ENCODE measurements at places on chromosomes 11 and 22.
A peak's percentile ranks its signal among the peaks of the same experiment; 100 is the strongest.

DNA sequence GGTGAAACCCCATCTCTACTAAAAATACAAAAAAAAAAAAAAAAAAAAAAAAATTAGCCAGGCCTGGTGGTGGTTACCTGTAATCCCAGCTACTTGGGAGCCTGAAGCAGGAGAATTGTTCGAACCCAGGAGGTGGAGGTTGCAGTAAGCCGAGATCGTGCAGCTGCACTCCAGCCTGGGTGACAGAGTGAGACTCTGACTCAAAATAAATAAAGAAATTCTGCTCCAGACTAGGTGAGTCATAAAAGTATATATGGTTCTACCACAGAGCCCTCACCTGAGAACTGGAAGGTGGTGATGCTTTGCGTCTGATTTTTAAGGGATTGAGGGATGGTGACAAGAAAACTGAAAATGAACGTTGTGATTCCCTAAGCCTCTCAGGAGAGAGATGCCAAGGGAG is 58.4 kb downstream of the NTM start:
- no peak for DNase-seq

- DNase-seq: peak; percentile 16
Observed at GRCh38 chr11:12900496-12900895, 108.6 kb upstream of the RASSF10 start.

GRCh38 chr22:32265882-32266767 is 11.0 kb upstream of the SLC5A4 start:
- peak; percentile 81 for DNase-seq

DNA sequence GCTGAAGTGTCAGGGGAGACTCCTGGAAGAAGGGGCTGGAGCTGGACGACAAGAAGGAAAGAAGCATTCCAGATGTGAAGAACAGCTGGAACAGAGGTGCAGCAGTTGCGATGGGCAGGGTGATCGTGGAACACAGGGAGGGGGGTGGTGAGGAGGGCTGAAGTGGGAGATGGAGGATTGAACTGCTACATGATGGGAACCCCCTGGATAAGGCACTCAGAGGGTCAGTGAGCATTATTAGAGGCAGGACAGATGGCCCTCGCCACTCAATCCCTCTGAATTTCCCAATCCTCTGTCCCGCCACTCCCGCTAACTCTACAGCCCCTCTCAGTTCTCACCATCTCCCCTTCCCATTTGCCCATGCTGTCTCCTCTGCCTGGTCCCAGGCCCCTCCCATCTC is 14.0 kb downstream of the SERPINH1 start:
- no peak for DNase-seq

DNA sequence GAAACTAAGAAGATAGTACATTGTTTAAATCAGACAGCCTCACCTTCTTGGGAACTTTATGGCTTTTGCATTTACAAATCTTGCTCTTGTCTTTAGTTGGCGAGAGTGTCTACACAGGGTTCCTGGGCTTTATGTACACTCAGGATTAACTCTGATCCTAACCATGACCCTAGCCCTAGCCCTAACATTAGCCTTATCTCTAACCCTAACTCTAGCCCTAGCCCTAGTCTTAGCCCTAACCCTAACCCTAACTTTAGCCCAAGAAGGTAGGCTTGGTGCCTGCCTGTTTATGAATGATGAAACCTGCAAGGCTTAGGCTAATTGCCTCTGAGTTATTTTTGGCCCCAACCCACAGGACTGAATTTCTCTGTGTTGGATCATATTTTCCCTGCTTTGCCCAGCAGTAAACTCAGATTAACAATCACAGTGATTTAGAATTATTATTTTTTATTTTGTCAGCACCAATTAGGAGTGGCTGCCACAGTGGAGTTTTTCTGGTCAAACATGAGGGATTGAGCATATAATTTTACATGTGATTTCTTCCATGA is 44.1 kb upstream of the OR9Q1 start:
- DNase-seq: no peak

GRCh38 chr11:26841818-26842473 is 120.1 kb upstream of the SLC5A12 start:
- DNase-seq: no peak

DNA sequence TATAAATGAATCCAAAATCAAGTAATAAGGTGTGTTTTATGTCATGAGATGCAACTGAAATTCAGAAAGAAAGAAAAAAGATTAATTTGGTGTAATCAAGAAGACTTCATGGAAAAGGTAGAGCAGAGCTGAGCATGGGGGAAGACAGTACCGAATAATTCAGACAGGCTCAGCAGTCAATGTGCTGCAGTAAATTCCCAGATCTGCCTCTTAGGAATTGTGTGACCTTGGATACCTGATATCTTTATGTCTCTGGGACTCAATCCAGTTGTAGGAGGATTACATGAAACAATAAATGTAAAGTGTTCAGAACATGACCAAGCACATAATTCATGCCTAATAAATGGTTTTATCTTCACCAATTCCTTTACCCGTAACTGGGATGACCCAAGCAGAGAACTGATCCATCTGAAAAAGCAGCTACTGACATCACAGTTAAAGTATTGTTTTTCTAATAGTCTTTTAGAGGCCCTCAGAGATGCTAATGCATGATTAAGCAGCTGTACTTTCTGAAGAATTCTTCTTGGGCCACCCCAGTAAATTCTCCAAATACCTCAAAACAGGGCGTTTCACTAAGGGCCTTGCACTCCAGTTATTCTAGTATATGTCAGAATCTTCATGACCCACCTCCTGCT is 7.8 kb downstream of the MS4A12 start:
- no peak for DNase-seq

DNA sequence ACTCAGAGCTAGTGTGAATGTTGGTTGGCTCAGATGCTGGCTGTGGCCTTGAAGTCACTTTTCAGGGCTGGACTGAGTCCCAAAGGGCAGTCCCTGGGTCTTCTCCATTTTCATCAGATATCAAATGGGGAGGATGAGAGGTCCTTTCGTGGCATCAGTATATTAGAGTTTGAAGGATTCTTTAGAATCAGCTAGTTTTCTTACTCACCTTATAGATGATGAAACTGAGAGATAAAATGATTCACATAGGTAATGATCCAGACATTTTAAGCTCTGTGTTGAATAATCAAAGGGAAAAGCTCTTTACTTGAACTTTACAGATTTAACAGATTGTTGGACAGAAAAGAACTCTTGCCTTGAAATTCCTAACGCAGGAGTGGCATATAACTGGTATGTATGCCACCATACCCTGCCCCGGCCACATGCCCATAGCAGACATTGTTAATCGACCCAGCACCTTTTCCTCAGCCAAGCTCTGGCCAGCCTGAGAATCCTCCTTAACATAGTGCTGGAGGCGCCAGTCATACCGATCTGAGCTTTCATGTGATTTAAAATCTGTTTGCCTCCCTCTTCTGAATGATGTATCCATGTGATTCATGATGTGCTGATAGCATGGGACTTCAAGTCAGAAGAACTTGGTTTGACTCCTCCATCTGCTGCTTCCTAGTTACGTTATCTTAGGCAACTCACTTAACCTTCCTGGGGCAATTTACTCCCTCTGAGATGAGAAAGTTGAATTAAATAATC is 60.0 kb downstream of the BARX2 start:
- no peak for DNase-seq

DNA sequence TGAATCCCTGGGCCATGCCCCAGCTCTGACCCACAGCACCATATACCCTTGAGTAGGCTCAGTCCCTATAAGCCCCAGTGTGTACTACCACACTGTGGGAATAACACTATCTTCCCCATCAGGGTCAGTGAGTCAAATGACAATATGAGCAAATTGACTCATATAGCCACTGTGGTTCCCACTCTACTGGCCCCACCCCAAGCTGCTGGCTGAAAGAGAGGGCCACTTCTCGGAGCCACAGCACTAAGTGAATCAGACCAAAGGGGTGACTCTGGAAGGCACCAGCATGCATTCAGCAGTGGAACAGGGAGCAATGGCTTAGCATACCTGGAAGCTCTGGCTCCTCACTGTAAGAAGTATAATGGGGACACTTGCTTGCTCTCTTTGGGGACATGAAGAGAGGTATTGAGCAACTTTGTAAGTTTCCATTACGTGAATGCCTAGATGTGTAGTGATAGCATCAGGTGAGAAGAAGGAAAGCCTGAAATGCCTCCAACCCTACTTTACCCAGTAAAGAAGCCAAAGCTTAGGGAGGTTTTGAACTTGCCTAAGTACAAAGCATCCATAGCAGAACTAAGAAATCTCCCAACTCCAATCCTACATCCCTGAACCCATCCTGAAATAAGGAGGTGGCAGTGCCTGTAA is 13.5 kb downstream of the CD59 start:
- DNase-seq: no peak
